ENCODE measurements at places on chromosomes 5 and 9. TPM values are rescaled to one million over a fixed set of nuclear protein-coding genes. Genes with fewer than 3 reads are reported as not detected.

The C5orf52 gene
- not detected for polyA plus RNA-seq

The PFN3 gene
- not detected for polyA plus RNA-seq

The IRX4 gene
- polyA plus RNA-seq = not detected

The PIP5K1B gene
- polyA plus RNA-seq = 1.0 TPM

The ZBTB34 gene
- polyA plus RNA-seq = 0.56 TPM

The IFNE gene
- polyA plus RNA-seq = not detected

The LCN9 gene
- polyA plus RNA-seq = not detected

The RANBP17 gene
- polyA plus RNA-seq = not detected

The ZFP37 gene
- 1.1 TPM for polyA plus RNA-seq

The SH3TC2 gene
- not detected for polyA plus RNA-seq

The TSSK1B gene
- polyA plus RNA-seq = not detected

The BNC2 gene
- polyA plus RNA-seq = not detected

The AGXT2 gene
- not detected for polyA plus RNA-seq

The VCAN gene
- polyA plus RNA-seq = 0.20 TPM

The ADAMTS13 gene
- polyA plus RNA-seq = not detected

The ABO gene
- not detected for polyA plus RNA-seq

The CD72 gene
- polyA plus RNA-seq = 1.0 TPM

The GABRA1 gene
- polyA plus RNA-seq = not detected

The CATSPER3 gene
- 0.34 TPM for polyA plus RNA-seq

The RAPGEF1 gene
- polyA plus RNA-seq = 7.3 TPM

The ALDOB gene
- not detected for polyA plus RNA-seq

The CCL21 gene
- polyA plus RNA-seq = not detected

The LRRC19 gene
- 0.05 TPM for polyA plus RNA-seq

The SLC6A7 gene
- polyA plus RNA-seq = not detected

The PCDHA5 gene
- not detected for polyA plus RNA-seq

The GFI1B gene
- not detected for polyA plus RNA-seq

The IQGAP2 gene
- 61.4 TPM for polyA plus RNA-seq

The NR5A1 gene
- polyA plus RNA-seq = not detected

The VDAC1 gene
- 85.4 TPM for polyA plus RNA-seq

The PCA3 gene
- not detected for polyA plus RNA-seq

The PTGES gene
- not detected for polyA plus RNA-seq

The SERF1A gene
- polyA plus RNA-seq = not detected

The GNG10 gene
- 35.4 TPM for polyA plus RNA-seq

The F2RL1 gene
- 9.9 TPM for polyA plus RNA-seq
